ENCODE measurements at places on chromosomes 5 and 9. TPM values are rescaled to one million over a fixed set of nuclear protein-coding genes. Genes with fewer than 3 reads are reported as not detected.

- DNase-seq, result no peak
These were observed 47.9 kb upstream of the SLC12A2 start for GRCh38 chr5:128035689-128036088.

GRCh38 chr5:3007577-3007976, 256.1 kb upstream of the IRX2 start:
- DNase-seq, result no peak

ENG gene
- total RNA-seq, result 4.0 TPM

GRCh38 chr5:135212361-135213026, 178.5 kb upstream of the PITX1 start:
- no peak for DNase-seq

DNA sequence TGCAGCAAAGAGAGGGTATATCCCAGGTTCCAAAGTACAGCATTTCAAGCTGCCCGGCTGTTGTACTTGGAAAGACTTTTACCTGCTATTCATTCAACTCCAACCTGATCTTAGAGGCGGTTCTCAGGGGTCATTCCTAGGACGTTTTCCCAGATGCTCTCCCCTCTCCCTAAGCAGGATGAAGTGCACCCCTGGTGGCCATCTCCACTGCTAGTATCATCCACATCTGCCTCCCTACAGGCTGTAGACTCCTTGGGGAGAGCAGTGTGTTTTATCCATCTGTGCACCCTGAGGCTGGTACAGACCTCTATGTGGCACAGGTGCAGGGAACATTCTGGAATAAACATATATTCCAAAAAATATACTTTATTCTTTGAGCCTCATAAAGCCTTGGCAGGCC, 56.8 kb downstream of the PTPN3 start:
- no peak for DNase-seq

DNA sequence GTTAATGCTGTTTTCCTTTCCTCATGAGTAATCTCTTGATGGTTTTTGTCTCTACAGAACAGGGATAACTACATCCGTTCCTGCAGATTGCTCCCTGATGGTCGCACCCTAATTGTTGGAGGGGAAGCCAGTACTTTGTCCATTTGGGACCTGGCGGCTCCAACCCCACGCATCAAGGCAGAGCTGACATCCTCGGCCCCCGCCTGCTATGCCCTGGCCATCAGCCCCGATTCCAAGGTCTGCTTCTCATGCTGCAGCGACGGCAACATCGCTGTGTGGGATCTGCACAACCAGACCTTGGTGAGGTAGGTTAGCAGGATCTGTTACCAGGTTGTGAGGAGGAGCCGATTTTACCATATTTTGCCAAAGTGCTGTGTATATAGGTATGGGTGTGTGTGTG, 148.2 kb downstream of the TLE4 start:
- DNase-seq, result no peak

HEMGN gene
- not detected for total RNA-seq

GRCh38 chr9:135492886-135493669, 7.4 kb upstream of the MRPS2 start:
- DNase-seq, result no peak

SAP30L gene
- total RNA-seq, result 34.9 TPM

- no peak for DNase-seq
These were observed 124.7 kb downstream of the DAB2IP start for GRCh38 chr9:121776001-121776738.

- no peak for DNase-seq
These were observed 79.9 kb downstream of the ACER2 start for GRCh38 chr9:19488721-19489120.

DNA sequence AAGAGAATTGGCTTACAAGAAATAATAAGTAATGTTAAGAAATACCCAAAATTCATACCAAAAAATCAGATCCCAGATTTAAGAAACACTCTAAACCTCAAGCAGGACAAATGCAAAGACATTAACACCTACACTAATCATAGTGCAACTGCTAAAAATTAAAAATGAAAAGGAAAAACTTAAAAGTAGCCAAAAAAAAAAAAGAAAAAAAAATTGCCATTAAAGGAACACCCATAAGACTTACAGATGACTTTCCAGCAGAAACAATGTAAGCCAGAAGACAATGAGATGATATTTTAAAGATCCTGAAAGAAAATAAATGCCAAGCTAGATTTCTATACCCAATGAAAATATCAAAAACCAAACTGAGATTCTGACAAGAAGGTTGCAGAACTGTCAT, 101.5 kb downstream of the DENND1A start:
- no peak for DNase-seq

C9orf153 gene
- 0.33 TPM for total RNA-seq

- no peak for DNase-seq
These were observed at the start of gene PDGFRB for GRCh38 chr5:150155258-150156026. Gene PDGFRB, minus strand, starts transcription at chr5:150155845. Its CDS starts 18,798 bp downstream, at chr5:150137047.

PCDHGA12 gene
- 2.0 TPM for total RNA-seq

C7 gene
- total RNA-seq, result not detected

GRCh38 chr9:134041649-134041962, 16.3 kb downstream of the BRD3OS start:
- no peak for DNase-seq

ARL14EPL gene
- not detected for total RNA-seq

PCAT7 gene
- total RNA-seq, result 0.17 TPM

SLC6A3 gene
- total RNA-seq, result not detected

- no peak for DNase-seq
These were observed 10.9 kb upstream of the CARNMT1 start for GRCh38 chr9:75039009-75039408.

NPR3 gene
- total RNA-seq, result 0.19 TPM

CORO2A gene
- 21.4 TPM for total RNA-seq

FBXL7 gene
- total RNA-seq, result 2.4 TPM

DNA sequence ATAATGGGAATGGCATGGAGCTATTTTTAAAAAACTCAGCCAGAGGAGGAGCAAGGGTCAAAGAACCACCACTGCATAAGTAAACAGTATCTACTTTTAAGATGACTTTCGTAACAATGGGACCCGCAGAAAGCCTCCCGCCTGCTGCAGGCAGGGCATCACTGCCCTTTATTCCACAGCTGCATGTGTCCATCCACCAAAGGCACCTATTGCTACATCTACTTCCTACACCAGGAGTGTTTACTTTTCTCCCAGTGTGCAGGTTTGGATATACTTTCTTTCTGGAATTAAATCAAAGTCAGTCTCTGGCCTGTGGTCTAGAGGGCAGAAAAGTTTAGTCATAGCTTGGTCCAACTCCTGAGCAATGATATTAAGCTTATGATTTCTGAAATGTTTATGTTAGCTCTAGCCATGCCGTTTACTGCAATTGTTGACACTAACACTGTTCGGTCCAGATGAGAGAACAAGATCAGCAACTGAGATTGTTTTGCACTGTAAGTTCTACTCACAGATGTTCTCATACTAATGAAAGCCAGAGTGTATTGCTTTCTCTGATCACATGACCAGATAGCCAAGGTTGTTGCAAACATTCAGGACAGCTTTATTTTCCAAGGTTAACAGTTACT, 391.5 kb downstream of the FGF10 start:
- DNase-seq, result no peak

SCAMP1 gene
- total RNA-seq, result 126 TPM

PTGR1 gene
- 49.0 TPM for total RNA-seq

DNA sequence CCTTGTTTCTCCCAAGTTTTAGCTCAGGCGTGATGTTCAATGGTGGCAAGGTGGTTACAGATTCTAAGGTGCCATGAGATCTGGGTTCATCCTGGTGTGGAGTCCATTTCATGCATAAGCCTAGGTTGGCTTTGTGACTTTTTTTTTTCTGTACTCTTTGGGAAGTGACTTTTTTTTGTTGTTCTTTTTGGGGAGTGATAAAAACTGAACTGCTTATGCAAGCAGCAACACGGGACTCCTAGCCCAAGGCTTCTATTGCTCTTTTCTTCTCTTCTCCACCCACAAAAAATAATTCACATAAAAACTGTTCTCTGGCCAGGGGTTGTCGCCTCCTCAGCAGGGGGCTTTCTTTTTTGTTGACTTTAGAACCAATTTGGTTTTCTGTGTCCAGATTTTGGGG, 15.4 kb downstream of the STC2 start:
- no peak for DNase-seq

PRRC1 gene
- 64.3 TPM for total RNA-seq

C5orf22 gene
- 34.5 TPM for total RNA-seq

GRCh38 chr5:72302171-72302570, 17.9 kb downstream of the MRPS27 start:
- DNase-seq, result no peak

DNA sequence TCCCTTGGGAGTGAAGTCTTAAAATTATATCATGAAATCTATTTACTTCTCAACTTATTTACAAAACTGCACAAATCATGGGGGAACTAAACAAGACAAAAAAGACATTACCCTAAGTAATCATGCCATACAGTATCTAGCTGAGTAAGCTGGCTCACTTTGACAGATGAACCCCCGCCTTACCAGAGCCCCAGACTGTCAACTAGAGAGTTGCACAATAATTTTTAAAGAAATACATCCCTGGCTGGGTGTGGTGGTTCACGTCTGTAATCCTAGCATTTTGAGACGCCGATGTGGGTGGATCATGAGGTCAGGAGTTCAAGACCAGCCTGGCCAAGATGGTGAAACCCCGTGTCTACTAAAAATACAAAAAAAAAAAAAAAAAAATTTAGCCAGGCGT, 62.3 kb downstream of the LPAR1 start:
- DNase-seq, result no peak

HSDL2 gene
- 34.2 TPM for total RNA-seq

DNA sequence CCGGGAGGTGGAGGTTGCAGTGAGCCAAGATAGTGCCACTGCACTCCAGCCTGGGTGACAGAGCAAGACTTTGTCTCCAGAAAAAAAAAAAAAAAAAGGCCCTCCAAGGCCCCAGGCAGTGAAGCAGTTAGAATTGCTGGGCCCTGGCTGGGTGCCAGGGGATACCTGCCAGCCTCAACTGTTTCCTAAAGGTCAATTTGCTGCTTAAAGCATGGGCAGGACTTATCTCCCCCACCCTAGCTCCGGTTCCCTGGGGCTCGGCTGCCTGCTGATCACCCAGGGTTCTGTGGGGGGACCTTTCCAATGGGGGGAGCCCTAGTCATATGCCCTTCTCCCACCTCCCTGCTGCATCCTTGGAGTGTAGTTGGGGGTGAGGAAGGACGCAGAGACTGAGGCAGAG, 25.7 kb downstream of the NCS1 start:
- DNase-seq, result no peak

DNA sequence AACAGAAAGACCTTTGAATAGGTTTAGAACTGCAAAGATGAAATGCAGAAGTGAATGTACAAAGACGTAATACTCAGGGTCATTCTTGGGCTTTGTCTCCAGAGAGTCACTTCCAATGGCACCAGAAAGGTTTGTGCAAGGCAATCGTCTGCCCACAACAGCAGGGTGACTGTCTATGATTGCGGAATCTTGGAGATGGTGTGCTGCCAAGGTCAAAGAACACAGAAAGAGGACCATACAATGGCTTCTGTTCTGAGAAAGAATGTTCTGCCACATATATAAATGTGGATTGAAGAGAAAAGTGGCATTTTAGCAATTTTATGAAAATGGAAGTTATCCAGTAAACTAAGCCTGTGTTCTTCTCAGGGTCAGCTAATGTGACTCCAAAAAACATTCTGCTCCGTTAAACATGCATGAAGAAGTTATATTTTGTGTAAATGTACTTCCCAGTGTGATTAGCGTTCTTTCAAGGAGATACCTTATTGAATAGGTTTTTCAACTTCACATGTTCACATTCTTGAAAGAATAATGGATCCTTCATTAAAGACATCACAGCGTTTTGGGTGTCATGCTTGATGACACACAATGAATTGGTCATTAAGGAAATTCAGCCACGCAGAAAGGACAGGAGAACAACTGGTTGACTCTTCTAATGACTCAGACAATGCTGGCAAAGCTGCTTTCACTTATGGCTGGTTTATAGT, 73.4 kb upstream of the CDH6 start:
- no peak for DNase-seq

DNA sequence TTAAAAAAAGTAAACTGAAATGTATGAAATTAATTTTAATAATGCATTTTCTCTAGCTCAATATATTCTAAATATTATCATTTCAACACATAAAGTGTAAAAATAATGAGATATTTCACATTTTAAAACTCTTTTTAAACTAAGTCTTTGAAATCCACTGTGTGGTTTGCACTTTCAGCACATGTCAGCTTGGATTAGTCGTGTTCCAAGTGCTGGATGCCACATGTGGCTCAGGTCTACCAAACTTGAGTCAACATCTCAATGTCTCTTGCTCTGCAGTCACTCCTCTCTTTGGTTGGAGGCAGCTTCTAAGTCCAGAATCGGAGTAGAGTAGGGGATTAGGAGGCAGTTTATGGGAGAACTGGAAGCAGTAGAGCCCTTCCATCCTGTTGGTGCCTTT, 173.7 kb upstream of the ANKRD55 start:
- DNase-seq, result no peak

Data from mammary epithelial cell (primary cell).